ENCODE measurements at places on chromosomes 1 and 21.

DNA sequence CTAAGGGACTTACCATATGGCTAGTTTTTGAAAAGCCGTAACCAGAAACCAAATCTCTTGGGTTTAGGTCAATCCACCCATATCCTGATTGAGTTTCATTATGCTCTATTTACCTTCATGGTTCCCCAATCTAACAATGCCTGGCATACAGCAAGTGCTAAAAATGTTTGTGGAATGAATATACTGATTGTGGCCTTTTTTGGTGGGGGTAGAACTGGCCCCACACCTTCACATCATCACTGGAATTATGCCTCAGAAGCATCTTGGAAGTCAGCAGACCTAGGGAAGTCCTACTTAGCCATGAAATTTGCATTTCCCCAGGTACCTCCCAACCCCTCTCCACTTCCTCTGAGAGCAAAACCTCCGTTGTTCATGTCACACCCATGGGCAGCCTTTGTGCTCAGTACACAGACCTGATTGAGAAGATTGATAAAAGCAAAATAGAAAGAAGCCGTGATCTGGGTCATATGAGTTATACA, 17.8 kb upstream of the SLAMF1 start:
- no peak for DNase-seq

GRCh38 chr1:181128592-181129497, 40.3 kb downstream of the IER5 start:
- peak; percentile 70 for DNase-seq

DNA sequence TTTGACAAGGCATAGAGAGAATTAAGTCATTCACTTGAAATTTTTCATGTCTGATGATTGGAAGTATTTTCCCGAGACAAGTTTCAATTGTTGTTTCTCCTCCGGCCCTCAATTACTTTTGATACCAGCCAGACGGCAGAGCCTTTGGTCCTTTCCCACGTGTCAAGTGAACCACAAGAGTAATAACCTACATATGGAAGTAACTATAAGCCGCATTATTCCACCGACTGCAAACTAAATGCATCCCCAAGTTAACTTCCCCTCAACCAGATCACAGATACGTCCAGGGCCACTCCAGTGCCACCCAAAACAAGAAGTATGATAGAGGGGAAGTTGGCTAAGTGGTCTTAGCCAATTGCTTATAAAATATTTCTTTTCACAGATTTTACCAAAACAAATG, 20.2 kb downstream of the COLGALT2 start:
- no peak for DNase-seq

- DNase-seq = no peak
These were observed 48.5 kb upstream of the WARS2 start for GRCh38 chr1:119188926-119189325.

DNA sequence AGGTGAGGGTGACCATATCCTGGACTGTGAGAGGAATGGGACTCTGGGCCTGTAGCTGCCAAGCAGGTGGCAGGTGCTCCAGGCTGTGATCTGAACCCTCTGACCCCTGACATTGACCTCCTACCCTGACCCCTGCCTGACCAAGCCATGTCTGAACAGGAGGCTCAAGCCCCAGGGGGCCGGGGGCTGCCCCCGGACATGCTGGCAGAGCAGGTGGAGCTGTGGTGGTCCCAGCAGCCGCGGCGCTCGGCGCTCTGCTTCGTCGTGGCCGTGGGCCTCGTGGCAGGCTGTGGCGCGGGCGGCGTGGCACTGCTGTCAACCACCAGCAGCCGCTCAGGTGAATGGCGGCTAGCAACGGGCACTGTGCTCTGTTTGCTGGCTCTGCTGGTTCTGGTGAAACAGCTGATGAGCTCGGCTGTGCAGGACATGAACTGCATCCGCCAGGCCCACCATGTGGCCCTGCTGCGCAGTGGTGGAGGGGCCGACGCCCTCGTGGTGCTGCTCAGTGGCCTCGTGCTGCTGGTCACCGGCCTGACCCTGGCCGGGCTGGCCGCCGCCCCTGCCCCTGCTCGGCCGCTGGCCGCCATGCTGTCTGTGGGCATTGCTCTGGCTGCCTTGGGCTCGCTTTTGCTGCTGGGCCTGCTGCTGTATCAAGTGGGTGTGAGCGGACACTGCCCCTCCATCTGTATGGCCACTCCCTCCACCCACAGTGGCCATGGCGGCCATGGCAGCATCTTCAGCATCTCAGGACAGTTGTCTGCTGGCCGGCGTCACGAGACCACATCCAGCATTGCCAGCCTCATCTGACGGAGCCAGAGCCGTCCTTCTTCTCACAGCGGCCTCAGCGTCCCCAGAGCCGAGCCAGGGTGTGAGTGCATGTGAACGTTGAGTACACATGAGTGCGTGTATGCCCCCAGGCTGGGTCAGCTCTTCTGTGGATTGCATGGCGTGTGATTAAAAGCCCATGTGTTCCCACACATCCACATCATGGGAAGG, 3.1 kb downstream of the TMEM125 start:
- DNase-seq = no peak

DNA sequence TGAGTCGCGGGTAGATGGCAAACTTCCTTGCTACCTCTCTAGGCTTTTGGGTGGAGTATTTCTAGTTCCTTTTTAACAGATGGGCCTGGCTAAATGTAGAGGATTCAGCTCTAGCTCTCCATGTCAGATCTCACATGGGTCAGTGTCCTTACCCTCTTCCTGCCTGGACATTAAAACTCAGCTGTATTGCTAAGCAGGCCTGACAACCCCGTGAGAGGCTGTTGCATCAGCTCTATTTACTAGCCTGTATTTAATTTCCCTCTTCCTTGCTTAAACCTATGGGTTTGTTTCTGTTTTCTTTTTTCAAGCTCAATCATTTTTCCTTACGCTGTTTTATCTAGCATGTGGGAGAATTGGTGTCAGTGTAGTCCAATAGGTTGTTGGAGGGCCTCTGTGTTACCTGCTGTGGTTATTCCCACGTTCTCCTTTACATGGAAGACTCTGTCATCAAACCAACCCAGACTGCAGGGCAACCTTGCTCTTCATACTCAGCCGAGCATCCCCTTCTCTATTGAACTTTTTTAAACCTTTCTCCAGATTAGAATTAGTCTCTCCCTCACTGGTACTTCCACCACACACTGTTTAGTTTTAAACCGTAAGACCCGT, 79.5 kb upstream of the BACH1 start:
- DNase-seq = no peak

- DNase-seq = no peak
These were observed 480.2 kb downstream of the AMY1C start for GRCh38 chr1:104229860-104230259.

GRCh38 chr1:164320790-164321731, 237.9 kb upstream of the PBX1 start:
- no peak for DNase-seq

Measured in NCI-H146 (cell line).